ENCODE measurements at places on chromosomes 11 and 22. TPM values are rescaled to one million over a fixed set of nuclear protein-coding genes. Genes with fewer than 3 reads are reported as not detected.

The APOL4 gene
- total RNA-seq = 0.99 TPM

The KLHDC7B gene
- total RNA-seq = 45.5 TPM

The APOA1 gene
- not detected for total RNA-seq

The EHF gene
- not detected for total RNA-seq

The TREH gene
- not detected for total RNA-seq

The SHISAL1 gene
- total RNA-seq = not detected

The SUSD2 gene
- total RNA-seq = 0.60 TPM

The ZNF70 gene
- 1.6 TPM for total RNA-seq

The ASCL2 gene
- 1.7 TPM for total RNA-seq

The WT1 gene
- total RNA-seq = not detected

The ACTN3 gene
- total RNA-seq = 0.32 TPM

The C22orf39 gene
- total RNA-seq = 34.3 TPM

The GRK3 gene
- total RNA-seq = 25.9 TPM

The C2CD2L gene
- 21.0 TPM for total RNA-seq

The OR5P2 gene
- not detected for total RNA-seq

The KRTAP5-3 gene
- not detected for total RNA-seq

The P2RY2 gene
- total RNA-seq = not detected

The NPTXR gene
- total RNA-seq = 6.4 TPM

The TMEM135 gene
- total RNA-seq = 30.8 TPM

The TRIM48 gene
- total RNA-seq = not detected

The TLCD5 gene
- total RNA-seq = 2.0 TPM

The MRPL23 gene
- 59.4 TPM for total RNA-seq

The NCR3LG1 gene
- total RNA-seq = 1.3 TPM

The SLC22A6 gene
- total RNA-seq = not detected

The FDX1 gene
- total RNA-seq = 8.0 TPM

The NUDT8 gene
- total RNA-seq = 19.6 TPM

The RRAS2 gene
- 59.2 TPM for total RNA-seq

The SESN3 gene
- total RNA-seq = 13.7 TPM

The MMP27 gene
- not detected for total RNA-seq

The MGAT3 gene
- total RNA-seq = 1.2 TPM

The SCN3B gene
- not detected for total RNA-seq

The NXPE2 gene
- total RNA-seq = not detected

The ARHGAP20 gene
- 0.12 TPM for total RNA-seq

The MFRP gene
- total RNA-seq = not detected

The ZP1 gene
- total RNA-seq = not detected

The SAA1 gene
- total RNA-seq = not detected

The MS4A8 gene
- not detected for total RNA-seq

The C11orf42 gene
- not detected for total RNA-seq

The HTATIP2 gene
- total RNA-seq = 82.4 TPM

The TSSK2 gene
- not detected for total RNA-seq

The TEX12 gene
- total RNA-seq = 0.32 TPM

The UBQLNL gene
- total RNA-seq = not detected

The APOBEC3H gene
- total RNA-seq = 21.9 TPM

The SLC17A6 gene
- total RNA-seq = not detected

The NXPE4 gene
- total RNA-seq = not detected

The ZNRF3 gene
- 0.86 TPM for total RNA-seq

The ROBO3 gene
- total RNA-seq = 26.6 TPM

The VSIG10L2 gene
- total RNA-seq = not detected

The MS4A10 gene
- total RNA-seq = not detected

The FREY1 gene
- total RNA-seq = 1.3 TPM

The KCNQ1OT1 gene
- 0.26 TPM for total RNA-seq

The HRAS gene
- 28.8 TPM for total RNA-seq
